ENCODE measurements at places on chromosomes 2 and 18.

GRCh38 chr2:199019898-199020507 is 437.7 kb downstream of the SATB2 start:
- peak; percentile 20 for DNase-seq

GRCh38 chr2:46654801-46655200 is 175.4 kb downstream of the TMEM247 start:
- no peak for DNase-seq

DNA sequence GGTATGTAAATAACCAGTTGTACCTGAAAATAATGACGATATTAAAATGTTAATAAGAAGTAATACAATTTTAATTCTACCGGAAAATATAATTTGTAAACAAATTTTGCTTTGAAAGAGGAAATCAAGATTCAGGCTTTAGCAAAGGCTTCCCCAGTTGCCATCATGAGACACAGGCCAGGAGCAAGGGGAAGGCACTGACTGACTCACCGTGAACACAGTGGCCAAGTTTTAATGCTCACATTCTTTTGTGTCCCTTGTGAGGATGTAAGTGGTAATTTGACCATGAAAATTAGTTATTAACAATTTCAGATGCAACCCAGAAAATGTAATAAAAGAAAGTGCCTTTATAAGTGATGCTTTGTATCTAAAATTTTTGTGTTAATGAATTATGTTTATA is 164.1 kb downstream of the GREB1L start:
- no peak for DNase-seq

DNA sequence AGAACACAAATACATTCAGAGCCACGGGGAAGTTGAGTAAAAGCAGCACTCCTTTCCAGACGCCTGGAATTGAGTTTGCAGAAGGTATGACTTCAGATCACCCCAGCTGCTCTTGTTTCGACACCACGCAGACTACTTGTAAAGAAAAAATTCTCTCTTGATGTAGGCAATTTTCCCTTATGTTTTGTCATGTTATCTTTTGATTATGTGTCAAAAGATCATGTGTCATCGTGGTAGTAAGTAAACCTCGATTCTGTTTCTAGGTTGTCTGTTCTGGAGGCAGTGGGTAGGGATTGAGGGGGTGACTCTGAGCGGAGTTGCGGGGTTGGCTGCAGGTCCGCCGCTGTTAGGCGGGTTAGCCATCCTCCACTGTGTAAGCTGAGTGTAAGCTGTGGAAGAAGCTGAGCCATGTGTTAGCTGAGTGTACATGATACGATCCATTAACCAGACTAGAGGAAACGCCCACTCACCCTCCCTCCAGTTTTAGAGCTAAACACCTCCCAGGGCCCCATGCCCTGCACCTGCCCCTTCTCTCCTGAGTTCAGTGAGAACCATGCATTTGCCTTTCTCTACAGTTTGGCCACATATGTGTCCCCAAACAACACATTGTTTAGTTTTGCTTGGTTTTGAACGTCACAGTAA is 181.8 kb downstream of the SNTG2 start:
- no peak for DNase-seq

DNA sequence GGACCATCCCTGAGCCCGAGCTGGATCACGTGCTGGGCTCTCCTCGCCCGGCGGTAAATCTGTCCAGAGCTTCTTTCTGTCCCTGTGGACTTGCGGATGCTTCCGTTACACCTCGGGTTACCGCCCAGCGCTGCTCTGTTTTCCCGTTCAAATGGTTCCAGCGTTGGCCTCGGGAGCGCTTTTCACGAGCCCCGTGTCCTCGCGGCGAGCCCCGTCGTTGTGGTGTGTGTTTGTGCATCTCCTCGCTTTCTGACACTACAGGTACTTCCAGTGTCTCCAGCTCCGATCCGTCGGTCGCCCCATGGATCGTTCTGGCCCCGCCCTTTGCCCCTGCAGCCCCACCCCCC is 77.4 kb downstream of the RTP5 start:
- DNase-seq = no peak

- DNase-seq = no peak
These were observed 137.8 kb downstream of the BCL2 start for GRCh38 chr18:63181706-63182309.

GRCh38 chr2:68487773-68488355 is 20.5 kb downstream of the APLF start:
- peak; percentile 29 for DNase-seq

- DNase-seq = peak; percentile 72
These were observed 176.9 kb upstream of the MC4R start for GRCh38 chr18:60549338-60549960.

DNA sequence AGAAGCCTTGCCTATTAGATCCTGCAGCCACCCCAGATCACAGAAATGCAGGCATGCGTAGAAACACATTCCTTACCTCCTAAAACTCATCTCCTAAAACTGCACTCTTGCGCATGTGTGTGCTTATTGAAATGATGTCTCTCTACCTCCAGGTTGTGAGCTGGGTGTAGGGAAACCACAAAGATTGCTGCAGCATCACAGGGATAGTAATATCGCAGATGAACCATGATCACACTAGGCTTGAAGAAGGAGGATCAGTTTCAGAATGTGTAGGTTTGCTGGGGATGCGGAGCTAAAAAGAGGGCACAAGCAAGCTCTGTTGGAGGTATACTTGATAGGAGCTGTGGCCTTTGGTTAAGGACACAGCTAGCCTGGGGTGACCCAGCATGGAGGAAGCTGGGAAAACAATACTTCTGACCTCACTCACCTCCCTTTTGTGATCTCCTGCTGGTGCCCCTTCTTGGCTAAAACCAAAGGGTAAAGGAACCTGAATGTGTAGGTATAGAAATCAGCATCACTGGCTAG is 118.8 kb downstream of the SETBP1 start:
- DNase-seq = no peak

GRCh38 chr2:230861552-230862255 is 3.0 kb upstream of the ITM2C start:
- no peak for DNase-seq

DNA sequence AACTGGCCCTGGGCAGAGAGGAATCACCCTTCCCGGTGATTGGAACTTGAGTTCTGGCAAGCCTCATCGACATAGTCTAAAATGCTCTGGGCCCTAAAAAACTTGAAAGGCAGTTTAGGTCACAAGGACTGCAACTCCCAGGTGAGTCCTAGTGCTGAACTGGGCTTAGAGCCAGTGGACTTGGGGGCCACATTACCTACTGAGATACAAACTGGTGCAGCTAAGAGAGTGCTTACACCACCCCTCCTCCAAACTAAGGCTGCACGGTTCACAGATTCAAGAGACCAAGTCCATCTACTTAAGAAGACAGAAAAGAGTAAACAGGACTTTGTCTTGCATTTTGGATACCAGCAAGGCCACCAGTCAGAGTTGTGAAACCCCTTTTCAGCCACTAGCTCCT is 25.3 kb downstream of the ZNF519 start:
- no peak for DNase-seq

GRCh38 chr2:207279520-207279919 is 113.8 kb upstream of the KLF7 start:
- DNase-seq = no peak

- no peak for DNase-seq
These were observed 662.2 kb downstream of the XIRP2 start for GRCh38 chr2:167550448-167550847.

- no peak for DNase-seq
These were observed 76.2 kb downstream of the DCDC2C start for GRCh38 chr2:3779496-3780049.

Data from HFFc6 (cell line).